Epithelial cell of alveolus of lung (primary cell): ENCODE measurements at places on chromosomes 1 and 21. TPM values are rescaled to one million over a fixed set of nuclear protein-coding genes. Genes with fewer than 3 reads are reported as not detected.

The RAD54L gene
- 2.9 and 12.0 TPM in 2 replicates for total RNA-seq

The PAPPA2 gene
- 1.1 and 1.3 TPM in 2 replicates for total RNA-seq

The BCAR3 gene
- total RNA-seq, result 8.7 and 32.8 TPM in 2 replicates

The CFAP74 gene
- not detected in 2 replicates for total RNA-seq

The GFI1 gene
- 0.52 TPM in 1 of 2 replicates, not detected in the other for total RNA-seq

The TEX38 gene
- total RNA-seq, result not detected in 2 replicates

The FTCD gene
- not detected in 2 replicates for total RNA-seq

The NSL1 gene
- 34.5 and 43.4 TPM in 2 replicates for total RNA-seq

The ITLN2 gene
- not detected in 2 replicates for total RNA-seq

The LIN28A gene
- not detected in 2 replicates for total RNA-seq

The SELL gene
- 0.26 TPM in 1 of 2 replicates, not detected in the other for total RNA-seq

The SYT6 gene
- 0.72 TPM in 1 of 2 replicates, not detected in the other for total RNA-seq

The OR2L3 gene
- total RNA-seq, result not detected in 2 replicates

The PPFIA4 gene
- 0.65 and 12.5 TPM in 2 replicates for total RNA-seq

The CA6 gene
- not detected in 2 replicates for total RNA-seq

The TMEM222 gene
- total RNA-seq, result 28.5 and 32.5 TPM in 2 replicates

The IL22RA1 gene
- total RNA-seq, result not detected in 2 replicates

The NLRP3 gene
- total RNA-seq, result 0.13 and 0.32 TPM in 2 replicates

The NR0B2 gene
- total RNA-seq, result not detected in 2 replicates

The WASF2 gene
- total RNA-seq, result 28.8 and 54.2 TPM in 2 replicates

The TFF2 gene
- not detected in 2 replicates for total RNA-seq

The PRDM16 gene
- 0.65 TPM in 1 of 2 replicates, not detected in the other for total RNA-seq

The KRTAP12-2 gene
- total RNA-seq, result not detected in 2 replicates

The OR6N1 gene
- total RNA-seq, result not detected in 2 replicates

The RBP7 gene
- total RNA-seq, result not detected in 2 replicates

The CDC14A gene
- total RNA-seq, result 1.9 and 3.4 TPM in 2 replicates

The STUM gene
- total RNA-seq, result not detected in 2 replicates

The PLD5 gene
- total RNA-seq, result 0.24 and 0.52 TPM in 2 replicates
